ENCODE measurements at places on chromosomes 11 and 22.

- no peak for DNase-seq
Observed at GRCh38 chr11:3083321-3083720, 26.1 kb upstream of the CARS1 start.

DNA sequence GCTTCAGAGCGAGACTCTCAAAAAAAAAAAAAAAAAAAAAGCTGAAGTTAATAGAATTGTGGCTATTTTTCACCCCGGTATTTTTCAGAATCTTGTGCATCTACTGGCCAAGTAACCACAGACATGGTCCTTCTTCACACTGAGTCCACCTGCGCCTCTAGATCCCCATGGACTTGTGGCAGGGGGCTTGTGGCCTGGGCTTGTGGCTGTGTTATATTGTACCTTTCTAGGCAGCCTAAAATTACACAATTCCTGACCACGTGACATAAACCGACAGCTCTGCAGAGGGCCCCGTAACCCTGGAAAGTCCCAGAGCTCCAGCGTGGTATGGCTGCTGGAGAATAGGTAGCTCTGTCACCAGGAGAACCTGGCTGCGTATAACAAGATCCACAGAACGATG is 10.9 kb upstream of the NAALADL1 start:
- no peak for DNase-seq

GRCh38 chr22:44764974-44765373 is 12.6 kb downstream of the ARHGAP8 start:
- DNase-seq: no peak

DNA sequence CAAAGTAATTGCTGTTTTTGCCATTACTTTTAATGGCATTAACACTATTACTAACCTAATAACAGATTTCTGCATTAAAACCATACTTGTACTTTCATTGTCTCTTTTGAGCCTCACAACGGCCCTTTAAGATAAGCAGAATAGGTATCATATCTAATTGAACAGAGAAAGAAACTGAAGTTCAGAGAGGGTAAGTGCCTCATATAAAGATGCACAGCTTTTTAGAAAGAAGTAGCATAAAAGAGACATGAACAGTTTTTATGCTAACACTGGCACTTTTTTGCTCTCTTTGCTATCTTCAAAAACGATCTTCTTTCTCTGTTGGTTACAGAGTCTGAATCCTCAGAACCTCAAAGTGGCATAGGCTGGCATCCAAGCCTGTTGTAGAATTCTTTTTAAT is 102.9 kb upstream of the OR5AK2 start:
- DNase-seq: no peak

- DNase-seq: no peak
Observed at GRCh38 chr22:27972732-27973698, 54.0 kb upstream of the PITPNB start.

GRCh38 chr11:120766318-120766717 is 254.8 kb downstream of the GRIK4 start:
- no peak for DNase-seq

- DNase-seq: no peak
Observed at GRCh38 chr22:43013355-43014315, 1.3 kb downstream of the PACSIN2 start.

GRCh38 chr11:10139656-10140055 is 154.4 kb downstream of the SBF2 start:
- no peak for DNase-seq
